Inflammatory macrophage treated with lipopolysaccharide for 4 hours (primary cell): ENCODE measurements at places on chromosomes 16 and 17.

GRCh38 chr16:12517310-12517694, 286.4 kb downstream of the CPPED1 start:
- DNase-seq, result no peak

DNA sequence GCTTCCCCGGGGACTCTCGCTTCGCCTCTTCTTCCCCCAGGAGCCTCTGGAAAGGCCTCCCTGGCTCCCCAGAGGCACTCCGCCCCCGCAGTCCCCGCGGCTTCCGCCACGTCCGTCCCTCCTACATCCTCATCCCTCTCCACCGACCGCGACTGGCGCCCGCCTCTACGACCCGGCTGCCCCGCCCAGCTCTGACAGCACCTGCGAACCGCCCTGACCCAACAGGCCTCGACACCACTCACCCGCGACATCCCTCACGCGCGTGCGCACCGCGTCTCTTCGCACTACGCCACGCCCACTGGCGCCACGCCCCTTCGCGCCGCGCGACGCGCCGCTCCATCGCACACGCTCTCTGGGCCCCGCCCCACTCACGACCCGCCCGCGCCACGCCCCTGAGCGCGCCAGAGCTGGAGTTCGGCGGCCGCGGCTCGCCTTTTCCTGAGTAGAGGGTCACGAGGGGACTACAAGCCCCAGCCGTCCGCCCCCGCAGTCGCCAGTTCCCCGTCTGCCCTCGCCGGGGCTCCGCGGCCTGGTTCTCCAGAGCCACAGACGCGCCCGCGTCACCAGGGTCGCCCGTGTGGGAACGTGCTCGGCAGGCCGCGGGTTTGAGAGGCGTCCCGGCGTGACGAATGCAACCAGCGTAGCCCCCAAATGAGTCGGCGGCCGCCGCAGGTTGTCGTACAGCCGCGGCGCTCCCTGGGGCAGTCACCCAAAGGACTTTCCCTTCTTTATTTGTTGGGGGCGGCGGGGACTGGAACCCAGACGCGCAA, 56.2 kb upstream of the LRRC37A3 start:
- peak; percentile 99 for DNase-seq

- DNase-seq, result peak; percentile 68
Measured at GRCh38 chr17:17151055-17151454, 55.1 kb downstream of the PLD6 start.

- DNase-seq, result no peak
Measured at GRCh38 chr17:79085154-79085920, 10.7 kb downstream of the ENGASE start.

- peak; percentile 30 for DNase-seq
Measured at GRCh38 chr16:50326835-50327465, 41.8 kb downstream of the BRD7 start.

DNA sequence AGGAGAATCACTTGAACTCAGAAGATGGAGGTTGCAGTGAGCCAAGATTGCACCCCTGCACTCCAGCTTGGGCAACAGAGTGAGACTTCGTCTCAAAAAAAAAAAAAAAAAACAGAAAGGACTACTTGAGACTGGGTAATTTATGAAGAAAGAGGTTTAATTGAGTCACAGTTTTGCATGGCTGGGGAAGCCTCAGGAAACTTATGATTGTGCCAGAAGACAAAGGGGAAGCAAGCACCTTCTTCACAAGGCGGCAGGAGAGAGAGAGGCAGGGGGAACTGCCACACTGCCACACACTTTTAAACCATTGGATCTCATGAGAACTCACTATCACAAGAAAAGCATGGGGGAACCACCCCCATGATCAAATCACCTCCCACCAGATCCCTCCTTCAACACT, 9.0 kb upstream of the MILR1 start:
- peak; percentile 66 for DNase-seq

GRCh38 chr17:50604513-50604912, 30.2 kb upstream of the ABCC3 start:
- DNase-seq, result no peak

- DNase-seq, result no peak
Measured at GRCh38 chr16:65672960-65673359, 551.1 kb upstream of the CDH11 start.

DNA sequence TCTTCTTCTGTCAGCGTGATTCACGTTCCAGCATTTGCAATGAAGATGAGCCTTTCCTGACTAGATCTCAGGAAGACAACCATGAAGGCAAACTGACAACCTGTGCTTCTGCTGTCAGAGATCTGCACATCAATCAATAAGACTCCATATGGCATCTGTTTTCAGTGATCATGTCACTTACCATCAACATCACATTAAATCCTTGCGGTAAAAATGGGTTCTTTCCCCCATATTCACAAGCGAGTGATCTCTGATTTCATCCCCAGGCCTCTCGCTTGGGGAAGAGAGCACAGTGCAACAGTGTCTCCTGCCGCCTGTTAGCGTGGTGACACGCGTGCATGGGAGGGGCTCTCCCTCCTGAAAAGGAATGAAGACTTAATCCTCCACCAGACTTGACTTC, 11.1 kb downstream of the NACA2 start:
- no peak for DNase-seq

DNA sequence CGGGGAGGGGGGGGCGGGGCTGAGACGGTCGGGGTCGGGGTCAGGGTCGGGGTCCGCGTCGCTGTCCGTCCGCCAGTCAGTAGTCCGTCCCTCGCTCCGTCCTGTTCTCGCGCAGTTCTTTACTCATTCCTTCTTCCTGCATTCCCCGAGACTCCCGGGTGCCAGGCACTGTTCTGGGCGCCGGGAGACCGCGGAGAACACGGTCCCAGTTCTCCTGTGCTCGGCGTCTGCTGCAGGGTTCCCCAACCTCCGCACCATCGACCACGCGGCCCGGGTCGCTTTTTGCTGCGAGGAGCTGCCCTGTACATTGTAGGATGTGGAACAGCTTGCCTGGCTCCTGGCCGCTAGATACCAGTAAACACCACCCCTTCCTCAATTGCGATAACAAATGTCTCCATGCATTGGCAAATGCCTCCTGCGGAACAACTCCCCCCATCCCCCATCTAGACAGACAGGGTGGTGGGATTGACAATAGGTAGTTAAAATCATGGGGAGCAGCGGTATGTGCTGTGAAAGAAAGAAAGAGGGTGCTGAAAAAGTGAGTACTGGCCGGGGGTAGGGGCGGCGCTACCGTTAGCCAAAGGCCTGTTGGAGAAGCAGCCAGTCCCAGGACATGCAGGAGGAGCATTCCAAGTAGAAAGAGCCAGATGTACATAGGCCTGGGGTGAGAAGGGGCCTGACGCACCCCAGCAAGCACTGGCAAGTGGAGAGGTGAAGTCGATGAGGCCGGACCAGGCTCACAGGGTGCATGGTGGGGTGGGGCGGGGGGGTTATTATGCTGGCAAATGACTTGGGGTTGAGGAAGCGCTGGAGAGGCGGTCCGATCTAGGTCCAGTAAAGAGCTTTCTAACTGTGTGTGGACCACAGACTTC, 631 bp downstream of the TRAF7 start:
- DNase-seq, result peak; percentile 23
